ENCODE measurements at places on chromosomes 2 and 18.

- DNase-seq: no peak
These were observed 213.2 kb downstream of the NDUFA10 start for GRCh38 chr2:239811806-239812560.

DNA sequence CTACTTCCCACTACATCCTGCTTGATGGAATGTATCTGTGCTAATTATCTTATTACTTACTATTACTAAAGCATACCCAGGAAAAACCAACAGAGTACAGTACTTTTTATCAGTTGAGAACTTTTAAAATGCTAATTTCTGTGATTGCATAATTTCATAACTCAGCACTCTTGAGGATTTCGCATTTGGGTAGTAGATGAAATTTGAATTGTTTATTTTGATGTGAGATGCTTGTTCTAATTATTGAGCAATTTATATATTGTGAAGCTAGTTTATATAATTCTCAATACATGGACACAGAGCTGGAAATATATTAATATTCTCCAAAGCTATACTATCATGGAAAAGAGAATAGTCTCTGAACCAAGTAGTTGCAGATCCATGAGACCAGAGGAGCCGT is 104.5 kb upstream of the SP5 start:
- DNase-seq: no peak

GRCh38 chr2:229438430-229439159 is 167.5 kb upstream of the PID1 start:
- DNase-seq: no peak

DNA sequence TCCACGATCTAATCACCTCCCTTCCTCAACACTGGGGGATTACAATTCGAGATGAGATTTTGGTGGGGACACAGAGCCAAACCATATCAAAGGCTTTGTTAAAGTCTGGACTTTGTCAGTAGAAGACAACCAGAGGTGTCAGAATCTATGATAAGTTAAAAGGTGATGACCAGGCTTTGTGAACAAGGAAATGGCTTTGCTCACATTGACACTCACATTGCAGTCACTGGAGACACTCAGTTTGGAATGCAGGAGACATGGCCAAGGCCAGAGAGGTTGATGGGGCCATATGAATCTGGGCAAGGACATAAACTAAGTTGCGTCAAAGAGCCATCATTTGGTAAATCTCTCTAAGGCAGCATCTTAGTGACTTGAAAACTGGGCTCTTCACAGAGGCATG is 678.2 kb upstream of the FSHR start:
- DNase-seq: no peak

GRCh38 chr2:95574506-95574905 is 17.3 kb upstream of the TRIM43 start:
- no peak for DNase-seq

GRCh38 chr2:232672588-232672987 is 24.5 kb upstream of the GIGYF2 start:
- no peak for DNase-seq

DNA sequence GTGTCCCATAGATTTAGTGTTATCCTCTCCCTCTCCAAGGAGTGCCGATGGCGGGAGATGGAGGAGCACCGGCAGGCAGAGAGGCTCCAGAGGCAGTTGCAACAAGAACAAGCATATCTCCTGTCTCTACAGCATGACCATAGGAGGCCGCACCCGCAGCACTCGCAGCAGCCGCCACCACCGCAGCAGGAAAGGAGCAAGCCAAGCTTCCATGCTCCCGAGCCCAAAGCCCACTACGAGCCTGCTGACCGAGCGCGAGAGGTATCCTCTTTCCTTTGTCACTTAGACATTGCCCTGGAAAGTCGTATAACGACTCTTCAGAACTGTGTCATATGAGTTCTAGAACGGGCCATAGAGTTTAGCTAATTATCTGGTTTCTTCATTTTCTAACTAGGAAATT is 132.2 kb upstream of the IL1R2 start:
- DNase-seq: no peak

- DNase-seq: no peak
These were observed 10.0 kb downstream of the DNAJB2 start for GRCh38 chr2:219289195-219289536.

- DNase-seq: no peak
These were observed 111.6 kb downstream of the ZNF521 start for GRCh38 chr18:25240420-25240770.

DNA sequence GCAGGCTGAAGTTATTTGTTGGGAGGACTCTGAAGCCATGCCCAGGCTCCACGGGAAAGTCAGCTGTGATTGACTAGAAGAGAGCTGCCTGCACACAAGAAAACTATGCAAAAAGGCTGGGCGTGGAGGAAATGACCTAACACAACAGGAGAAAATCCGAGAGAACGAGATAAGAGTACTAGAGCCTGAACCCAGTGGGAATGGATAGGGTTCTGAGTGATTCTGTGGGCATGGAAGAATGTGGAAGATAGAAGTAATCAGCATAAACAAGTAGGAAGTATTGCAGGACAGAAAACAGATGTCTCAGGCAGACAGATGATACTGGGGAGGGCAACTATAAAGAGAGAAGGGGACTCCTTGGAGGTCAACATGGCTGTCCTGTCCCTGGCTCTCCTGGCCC is 12.1 kb upstream of the COPS8 start:
- no peak for DNase-seq

GRCh38 chr2:110134025-110134424 is 18.4 kb upstream of the MALL start:
- DNase-seq: no peak

DNA sequence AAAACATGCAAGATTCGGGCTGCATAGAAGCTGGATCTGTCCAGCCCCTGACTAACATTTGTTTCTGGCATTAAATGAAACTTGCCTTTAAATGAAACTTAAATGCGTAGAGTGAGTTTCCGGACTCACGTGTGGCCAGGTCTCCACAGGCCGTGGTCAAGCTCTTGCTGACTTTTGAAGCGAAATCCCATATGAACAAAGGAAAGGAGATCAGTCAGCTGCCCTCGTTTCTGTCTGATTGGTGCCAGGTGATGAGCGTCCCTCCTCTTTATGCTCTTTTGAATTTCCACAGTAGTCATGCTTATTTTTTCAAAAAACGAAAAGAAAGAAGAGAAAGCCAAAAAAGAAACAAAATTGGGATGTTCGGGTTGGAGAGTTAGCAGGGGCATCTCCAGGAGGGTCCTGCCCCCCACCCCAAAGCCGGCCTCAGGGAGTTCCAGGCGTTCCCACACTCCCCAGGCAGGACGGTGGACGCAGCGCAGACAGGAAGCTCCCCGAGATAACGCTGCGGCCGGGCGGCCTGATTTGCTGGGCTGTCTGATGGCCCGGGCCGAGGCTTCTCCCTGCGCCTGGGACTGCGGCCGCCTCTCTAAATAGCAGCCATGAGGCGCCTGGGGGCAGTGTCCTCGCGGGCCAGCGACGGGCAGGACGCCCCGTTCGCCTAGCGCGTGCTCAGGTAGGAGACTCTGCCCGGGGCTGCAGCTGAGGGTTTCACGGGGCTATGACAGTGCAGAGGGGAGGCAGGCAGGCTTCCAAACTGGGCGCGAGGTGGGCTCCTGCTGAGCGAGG is at the start of gene COLEC11:
COLEC11 (plus strand) TSS at position 620 of the 789 bp plus-strand sequence. CDS start 9,229 bp downstream, outside the sequence.
- no peak for DNase-seq

- DNase-seq: no peak
These were observed 116.8 kb upstream of the RAB6C start for GRCh38 chr2:129862668-129863067.

DNA sequence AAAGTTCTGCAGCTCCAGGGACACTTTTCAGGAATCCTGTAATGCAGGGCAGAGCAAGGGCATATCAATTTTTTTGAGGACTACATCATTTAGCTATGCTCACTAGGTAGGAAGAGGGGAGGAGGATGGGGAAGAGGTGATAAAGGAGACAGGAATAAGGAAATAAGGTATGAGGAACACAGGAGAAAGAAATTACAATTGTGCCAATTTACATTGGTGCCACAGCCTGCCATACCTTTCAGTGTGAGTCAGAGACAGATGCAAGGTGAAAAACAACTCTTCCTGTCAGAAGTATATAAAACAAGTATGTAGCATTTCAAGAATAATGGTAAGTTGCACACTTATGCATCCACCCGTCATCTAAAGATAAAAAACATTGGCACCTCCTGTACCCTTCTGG is 5.4 kb upstream of the MRPS9 start:
- no peak for DNase-seq

DNA sequence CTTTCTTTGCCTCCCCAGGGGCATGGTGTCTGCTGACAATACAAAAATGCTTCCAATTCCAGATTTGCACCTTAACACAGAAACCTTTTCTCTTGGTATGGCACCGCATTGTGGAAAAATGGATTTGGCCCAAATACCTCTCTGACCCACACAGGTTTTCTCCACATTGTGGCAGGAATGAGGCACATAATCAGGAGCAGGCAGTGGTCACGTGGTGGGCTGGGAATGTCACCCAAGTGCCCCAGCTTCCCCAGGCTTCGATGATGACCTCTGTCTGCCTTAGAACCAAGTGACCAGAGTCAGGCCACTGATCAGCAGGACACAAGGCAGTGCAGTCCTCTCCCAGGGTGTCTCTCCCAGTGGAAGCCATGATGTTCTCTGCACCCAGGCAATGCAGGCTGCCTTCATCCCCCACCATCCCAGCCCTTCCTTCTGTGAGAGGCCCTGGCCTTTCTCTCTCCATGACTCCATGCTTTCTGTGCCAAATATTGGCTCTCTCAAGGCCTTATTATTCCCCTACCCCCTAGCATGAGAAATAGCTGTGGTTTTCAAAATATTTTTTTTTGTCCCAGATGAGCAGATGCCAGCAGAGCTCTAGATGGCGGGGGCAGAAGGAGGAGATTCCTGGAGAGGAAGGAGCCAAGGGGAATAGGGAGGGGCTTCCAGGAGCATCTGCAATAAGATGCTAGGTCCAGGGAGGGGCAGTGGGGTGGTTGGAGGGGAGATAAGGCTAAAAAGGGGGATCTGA is 198.9 kb downstream of the ACKR3 start:
- DNase-seq: no peak

- no peak for DNase-seq
These were observed 218.3 kb downstream of the HAUS1 start for GRCh38 chr18:46322411-46322891.

GRCh38 chr2:161412346-161412745 is 3.8 kb upstream of the TBR1 start:
- no peak for DNase-seq

- no peak for DNase-seq
These were observed 164.1 kb upstream of the GATA6 start for GRCh38 chr18:22005191-22005841.

DNA sequence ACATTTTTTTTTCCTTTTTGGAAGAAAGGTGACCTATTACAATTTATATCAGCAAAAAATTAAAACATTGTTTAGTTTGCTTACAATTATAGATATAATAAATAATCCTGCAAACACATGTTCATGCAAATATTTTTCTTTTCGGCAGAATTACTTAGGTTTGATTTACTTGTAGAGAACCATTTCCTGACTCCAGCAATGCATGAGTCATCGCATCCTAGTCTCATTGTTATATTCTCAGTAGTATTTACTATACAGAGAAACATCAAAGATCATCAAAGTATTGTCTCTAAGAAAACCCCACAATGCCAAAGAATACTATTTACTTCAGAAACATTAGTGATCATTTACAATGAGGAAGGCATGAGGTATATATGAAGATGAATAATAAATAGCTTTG is 40.4 kb upstream of the MTIF2 start:
- no peak for DNase-seq

DNA sequence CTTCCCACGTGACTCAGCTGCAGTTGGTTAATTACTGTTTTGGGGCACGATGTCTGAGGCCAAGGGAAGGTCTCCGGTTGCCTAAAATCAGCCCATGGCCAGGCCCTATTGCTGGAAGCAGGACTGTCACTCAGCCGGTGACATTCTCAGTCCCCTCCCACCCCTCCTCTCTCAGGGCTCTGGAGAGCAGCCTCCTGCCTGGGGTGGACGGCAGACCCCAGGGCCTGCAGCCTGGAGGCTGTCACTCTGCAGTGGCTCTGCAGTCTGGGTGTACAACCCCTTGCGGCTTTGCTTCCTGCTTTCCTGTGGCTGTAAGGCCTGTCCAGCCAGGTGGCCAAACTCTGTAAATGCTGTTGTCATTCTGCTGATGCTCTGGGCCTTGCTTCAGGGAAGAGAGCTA is 32.8 kb downstream of the ZBTB7C start:
- no peak for DNase-seq

DNA sequence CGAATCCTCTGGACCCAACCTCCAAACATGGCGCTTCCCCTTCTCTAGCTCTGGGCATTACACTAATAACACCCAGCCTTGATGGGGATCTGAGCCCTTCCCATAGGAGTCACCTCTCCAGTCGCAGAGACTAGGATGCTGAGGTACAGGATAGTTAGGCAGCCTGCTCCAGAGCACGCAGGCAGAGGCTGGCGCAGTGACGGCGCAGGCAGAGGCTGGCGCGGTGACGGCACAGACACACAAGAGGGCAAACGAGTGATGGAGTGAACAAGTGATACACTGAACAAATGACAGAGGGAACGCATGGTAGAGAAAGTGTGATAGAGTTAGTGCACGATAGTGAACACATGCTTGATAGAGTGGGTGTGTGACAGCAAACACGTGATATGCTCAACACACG is 518.5 kb downstream of the EIPR1 start:
- DNase-seq: no peak

- DNase-seq: no peak
These were observed 220.7 kb downstream of the PTH2R start for GRCh38 chr2:208627110-208627884.

DNA sequence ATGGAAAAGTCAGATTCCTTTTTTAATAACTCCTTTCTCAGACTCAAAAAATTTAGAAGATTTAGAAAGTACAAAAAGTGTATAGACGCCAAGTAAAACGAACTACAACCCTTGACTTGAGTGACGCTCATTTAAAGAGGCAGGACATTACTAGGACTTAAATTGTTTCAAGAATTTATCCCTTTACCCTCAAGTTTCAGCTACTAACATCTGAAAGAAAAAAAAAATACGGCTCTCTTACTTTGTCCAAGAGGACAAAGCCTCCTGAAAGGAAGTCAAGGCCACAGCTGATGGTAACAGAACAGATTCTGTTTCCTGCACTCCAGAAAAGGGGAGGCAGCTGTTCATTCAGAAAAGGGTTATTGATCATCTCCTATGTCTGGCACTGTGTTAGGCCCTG is 57.6 kb upstream of the PKDCC start:
- no peak for DNase-seq

GRCh38 chr2:228614741-228615140 is 433.3 kb upstream of the SPHKAP start:
- DNase-seq: no peak

- no peak for DNase-seq
These were observed 37.7 kb downstream of the ID2 start for GRCh38 chr2:8719528-8719927.

All from CD8-positive, alpha-beta memory T cell (primary cell).